ENCODE measurements at places on chromosomes 12 and 14.

DNA sequence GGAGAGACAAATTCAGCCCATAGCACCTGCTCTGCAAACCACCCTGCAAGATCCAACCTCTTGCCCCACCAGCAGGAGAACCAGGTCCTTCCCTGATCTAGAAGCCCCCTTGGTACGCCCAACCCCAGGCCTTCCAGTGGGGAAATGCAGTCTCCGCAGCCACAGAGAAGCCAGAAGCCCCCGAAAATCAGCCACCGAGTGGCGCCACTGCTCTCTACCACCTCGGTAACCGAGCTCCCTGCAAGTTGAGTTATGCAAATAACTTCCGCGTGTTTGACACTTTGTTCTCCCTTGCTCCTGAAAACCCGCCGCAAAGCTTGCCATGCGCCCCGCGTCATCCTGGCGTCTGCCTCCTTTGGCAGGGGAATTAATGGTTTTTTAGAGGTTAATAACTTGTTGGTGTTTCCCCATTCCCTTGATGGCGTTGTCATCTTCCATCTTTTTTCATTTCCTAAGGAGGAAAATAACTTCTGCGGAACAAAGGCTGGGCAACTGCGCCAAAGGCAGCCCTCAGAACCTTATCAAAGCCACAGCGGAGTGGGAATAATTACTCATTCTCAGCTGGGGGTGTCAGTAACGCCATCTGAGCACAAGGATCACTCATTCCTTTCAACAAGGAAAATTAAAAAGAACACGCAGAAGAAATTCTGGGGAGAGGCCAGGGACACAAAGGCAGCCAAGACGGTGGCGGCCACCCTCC is 60.4 kb downstream of the FZD10 start:
- no peak for DNase-seq

DNA sequence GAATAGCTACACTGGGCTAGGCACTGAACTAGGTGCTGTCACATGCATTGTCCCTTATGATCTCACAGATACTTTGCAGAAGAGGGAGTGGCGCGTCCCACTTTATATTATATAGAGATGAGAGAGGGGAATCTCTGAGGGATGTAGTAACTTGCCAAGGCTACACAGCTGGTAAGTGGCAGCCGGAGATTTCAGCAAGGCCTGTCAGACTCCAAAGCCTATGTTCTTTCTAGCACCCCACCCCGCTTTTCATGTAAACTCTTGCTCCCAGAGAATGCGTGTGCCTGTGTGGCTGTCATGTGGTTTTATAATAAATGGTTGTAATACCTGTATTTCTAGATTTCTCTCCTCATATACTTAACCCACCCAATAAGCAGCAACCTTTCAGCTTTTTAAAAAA is 39.1 kb downstream of the WDR20 start:
- DNase-seq: no peak

DNA sequence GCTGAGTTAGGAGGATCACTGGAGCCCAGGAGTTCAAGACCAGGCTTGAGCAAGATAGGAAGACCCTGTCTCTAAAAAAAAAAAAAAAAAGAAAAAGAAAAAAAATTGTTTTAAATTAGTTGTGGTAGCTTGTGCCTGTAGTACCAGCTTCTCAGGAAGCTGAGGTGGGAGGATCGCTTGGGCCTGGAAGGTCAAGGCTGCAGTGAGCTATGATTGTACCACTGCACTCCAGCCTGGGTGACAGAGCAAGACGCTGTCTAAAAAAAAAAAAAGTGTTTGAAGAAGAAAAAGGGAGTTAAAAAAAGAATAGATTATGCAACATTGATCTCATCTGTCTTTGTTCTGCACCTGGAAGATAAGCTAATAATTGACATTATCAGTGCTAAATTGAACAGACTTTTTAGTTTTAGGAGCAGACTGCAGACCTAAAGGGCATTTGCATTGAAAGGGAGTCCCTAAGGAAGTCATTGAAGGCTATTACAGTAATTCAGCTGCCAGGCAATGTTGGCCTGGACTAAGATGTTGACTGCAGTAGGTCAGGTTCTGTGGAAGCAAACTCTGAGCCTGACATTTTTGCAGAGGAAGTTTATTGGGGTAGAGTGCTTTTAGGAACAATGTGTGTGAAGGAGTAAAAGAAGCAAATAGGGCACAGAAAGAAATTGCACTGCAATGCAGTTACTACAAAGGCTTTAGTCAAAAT is 215.8 kb downstream of the PCNX1 start:
- no peak for DNase-seq

- no peak for DNase-seq
These were observed 337.7 kb downstream of the EMP1 start for GRCh38 chr12:13534242-13534641.

- peak; percentile 7 for DNase-seq
These were observed 13.2 kb downstream of the SLC2A14 start for GRCh38 chr12:7859552-7859951.

DNA sequence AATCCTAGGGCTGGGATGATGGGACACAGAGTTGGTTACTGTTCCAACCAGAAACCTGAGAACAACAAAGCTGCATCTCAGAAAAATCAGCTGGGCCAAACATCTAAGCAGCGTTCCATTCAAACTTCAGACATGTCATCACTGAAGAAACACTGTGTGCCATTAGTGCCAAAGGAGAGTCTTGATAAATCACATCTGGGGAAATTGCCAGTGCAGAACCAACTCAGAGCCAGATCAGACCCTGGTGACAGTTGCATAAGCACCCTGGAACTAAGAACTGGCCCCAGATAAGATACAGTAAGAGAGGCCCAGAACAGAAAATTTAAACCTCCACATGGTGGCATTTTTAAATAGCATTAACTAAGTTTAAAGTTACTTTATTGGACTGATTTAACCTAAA is 482.8 kb downstream of the PRKD1 start:
- DNase-seq: no peak

DNA sequence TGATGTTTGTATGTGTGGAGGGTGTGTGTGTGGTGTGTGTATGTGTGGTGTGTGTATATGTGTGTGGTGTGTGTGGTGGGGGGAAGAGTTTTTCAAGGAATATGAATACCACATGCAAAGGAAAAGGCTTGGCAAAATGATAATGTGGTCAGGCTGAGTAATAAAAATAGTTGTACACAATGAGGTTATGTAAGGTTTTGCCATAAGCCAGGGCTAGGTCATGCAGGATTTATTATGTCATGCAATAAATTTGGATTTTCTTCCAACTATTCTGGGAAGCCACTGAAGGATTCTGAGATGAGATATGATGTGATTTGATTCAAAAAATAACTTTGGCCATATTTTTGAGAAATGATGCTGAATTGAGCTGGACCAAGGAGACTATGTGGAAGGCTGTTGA is 1191.6 kb upstream of the SEL1L start:
- no peak for DNase-seq

- DNase-seq: no peak
These were observed 67.6 kb downstream of the PIWIL1 start for GRCh38 chr12:130405332-130405731.

DNA sequence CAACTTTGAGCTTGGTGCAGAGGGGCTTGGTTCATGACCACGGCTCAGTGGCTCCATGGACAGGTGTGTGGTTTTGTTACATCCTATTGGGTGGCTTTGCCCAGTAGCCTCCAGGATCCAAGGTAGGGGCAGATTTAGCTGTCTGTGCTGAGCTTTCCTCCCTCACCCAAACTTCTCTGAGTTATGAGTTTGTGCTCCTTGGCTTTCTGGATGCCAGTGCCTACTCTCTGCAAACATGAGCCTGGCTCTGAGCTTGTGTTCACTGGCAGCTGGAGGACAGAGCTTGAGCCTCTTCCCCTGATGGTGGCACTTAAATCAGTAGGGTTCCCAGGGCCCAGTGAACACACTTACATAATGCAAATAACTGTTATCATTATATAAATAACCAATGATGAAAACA is 45.3 kb upstream of the HECTD1 start:
- no peak for DNase-seq

DNA sequence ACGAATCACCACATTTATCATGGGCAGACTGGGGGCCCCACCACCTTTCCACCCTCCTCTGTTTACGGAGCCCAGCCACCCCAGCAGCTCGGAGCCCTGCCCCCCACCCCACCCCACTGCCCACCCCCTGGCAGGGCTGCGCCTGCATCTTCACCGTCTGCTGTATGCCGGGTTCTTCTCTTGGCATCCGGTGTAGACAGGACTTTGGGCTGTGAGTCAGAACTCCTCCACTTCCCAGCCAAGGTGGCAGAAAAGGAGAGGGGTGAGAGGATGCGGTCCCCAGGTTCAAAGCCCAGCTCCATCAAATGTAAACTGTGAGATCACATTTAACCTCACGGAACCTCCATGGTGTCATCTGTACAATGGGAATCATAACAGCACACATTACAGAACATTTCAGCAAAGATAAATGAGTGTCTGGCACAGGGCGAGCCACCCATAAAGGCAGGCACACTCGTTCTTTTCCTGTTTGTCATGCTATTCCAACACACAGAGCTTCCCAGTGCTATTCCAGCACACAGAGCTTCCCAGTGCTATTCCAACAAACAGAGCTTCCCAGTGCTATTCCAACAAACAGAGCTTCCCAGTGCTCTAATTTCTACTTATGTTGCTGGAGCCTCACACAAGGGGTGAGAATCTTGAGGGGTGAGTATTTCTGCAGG is 292.7 kb upstream of the RTL1 start:
- DNase-seq: no peak

- DNase-seq: no peak
These were observed 12.3 kb upstream of the RARG start for GRCh38 chr12:53244337-53244736.

DNA sequence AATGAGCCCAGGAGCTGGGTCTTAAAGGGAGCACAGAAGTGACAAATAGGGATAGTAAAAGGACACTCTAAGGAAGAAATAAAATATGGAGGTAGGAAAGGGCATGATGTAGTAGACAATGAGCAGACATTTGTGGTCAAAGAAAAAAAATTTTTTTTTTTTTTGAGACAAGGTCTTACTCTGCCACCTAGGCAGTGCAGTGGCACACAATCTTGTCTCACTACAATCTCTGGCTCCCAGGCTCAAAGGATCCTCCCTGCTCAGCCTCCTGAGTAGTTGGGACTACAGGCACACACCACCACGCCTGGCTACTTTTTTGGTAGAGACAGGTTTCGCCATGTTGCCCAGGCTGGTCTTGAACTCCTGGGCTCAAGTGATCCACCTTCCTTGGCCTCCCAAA is 8.5 kb downstream of the FKBP3 start:
- DNase-seq: no peak

DNA sequence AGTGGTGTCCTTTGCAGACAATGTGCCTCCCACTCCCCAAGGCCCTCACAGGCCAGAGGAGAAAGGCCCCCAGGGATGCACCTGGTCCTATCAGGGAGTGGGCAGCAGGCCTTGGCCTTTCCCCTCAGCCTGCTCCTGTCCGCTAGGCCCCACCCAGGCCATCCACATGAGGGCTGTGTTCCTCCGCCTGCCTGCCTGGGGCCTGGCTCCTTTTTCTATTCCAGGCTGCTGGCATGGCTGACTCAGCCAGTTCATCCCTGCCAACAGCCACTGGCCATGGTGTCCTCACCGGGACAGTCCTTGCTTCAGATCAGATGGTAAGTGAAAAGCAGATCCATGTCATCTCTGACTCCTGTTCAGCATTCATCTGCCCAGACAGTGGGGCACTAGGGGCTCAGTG is 13.4 kb downstream of the ISM2 start:
- DNase-seq: no peak

DNA sequence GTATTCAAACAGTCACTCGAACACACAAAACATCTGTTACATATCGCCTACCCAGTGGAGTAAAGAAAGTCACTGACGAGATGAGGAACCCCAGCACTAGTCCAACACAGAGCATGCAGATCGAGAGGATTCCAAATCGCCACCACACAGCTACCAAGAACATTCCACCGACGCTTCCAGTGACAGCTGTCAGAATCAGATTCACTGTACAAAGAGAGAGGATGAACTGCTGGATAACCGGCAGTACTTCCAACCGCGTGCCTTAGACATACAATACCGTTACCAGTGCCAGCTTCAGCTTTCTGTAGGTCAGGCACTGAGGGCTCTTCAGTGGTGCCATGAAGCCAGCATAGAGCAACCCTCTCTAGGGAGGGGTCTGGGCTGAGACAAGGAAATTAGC is 34.5 kb downstream of the TM7SF3 start:
- no peak for DNase-seq

- DNase-seq: no peak
These were observed 28.8 kb downstream of the DMAC2L start for GRCh38 chr14:50340963-50341362.

DNA sequence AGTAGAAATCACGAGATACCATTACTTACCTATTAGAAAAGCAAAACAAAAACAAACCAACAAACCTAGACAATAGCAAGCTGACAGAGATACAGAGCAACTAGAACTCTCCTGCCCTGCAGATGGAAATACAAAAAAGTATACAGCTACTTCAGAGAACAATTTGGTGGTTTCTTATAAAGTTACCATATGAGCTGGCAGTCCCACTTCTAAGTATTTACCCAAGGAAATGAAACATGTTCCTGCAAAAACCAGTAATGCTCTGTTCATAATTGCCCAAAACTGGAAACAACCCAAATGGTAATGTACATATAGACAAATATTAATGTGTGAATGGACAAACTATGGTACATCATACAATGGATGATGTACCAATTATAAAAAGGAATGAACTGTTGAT is 31.7 kb downstream of the FUT8 start:
- no peak for DNase-seq

GRCh38 chr14:23066855-23067744 is 9.8 kb upstream of the CDH24 start:
- DNase-seq: no peak

DNA sequence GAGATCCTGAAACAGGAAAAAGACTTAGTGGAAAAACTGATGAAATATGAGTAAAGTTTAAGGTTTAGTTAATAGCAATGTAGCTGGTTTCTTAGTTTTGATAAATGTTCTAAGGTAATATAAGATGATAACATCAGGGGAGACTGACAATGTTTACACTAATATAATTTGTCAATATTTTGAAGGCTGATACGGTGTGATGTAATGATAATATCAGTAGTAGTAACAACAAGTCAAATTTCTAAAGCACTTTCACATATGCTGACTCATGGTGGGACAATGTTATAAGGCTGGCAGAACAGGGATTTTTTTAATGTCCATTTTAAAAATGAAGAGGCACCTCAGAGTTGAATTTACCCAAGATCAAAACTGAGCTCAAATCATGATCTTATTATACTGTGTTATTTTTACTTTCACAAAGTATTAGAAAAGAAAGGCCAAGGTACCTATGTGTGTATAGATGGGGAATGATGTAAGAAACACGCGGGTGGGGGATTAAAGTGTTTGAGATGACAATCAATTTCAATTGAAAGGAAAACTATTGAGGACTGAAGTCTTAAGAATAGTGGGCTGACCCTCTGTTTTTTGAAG is 2.4 kb upstream of the FLRT2 start:
- no peak for DNase-seq

Measured in putamen (tissue), 1 donor.